Glutamatergic neuron (in vitro differentiated cells): ENCODE measurements at places on chromosomes 16 and 17. TPM values are rescaled to one million over a fixed set of nuclear protein-coding genes. Genes with fewer than 3 reads are reported as not detected.

DNA sequence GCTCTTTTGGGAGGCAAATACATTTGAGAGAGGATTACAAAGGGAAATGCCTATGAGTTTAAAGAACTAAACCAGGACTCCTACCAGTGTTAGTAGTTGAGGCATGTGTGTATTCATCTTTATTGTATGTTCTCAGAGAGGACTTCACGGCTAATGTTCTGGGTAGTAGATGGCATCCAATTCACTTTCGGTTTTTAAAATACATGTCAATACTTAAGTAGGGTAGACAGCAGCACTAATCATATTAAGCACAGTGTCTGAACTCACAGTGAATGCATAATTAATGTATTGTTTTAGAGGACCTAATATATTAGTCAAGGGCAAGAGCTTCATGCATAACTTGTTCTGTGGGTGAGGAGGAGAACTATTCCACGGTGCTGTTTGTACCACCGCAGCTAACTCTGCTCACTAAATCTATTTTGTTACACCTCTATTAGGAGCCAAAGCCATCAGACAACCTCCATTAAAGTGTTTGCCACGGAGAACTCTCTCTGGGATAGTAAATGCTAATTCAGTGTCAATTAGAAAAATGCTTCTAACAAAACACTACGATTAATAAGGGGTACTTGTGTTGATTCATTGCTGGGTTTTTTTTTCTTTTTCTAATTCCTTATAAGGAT, 56.3 kb downstream of the COX10 start:
- H3K4me3 ChIP-seq: peak overlapping the region; percentile 0
- H3K4me1 ChIP-seq: peaks cover 19% of the 10 kb centered on the region
- H3K27ac ChIP-seq: no peak overlapping the region
- no peaks in the 10 kb centered on the region for H3K27me3 ChIP-seq
- no peaks in the 10 kb centered on the region for H3K36me3 ChIP-seq

DNA sequence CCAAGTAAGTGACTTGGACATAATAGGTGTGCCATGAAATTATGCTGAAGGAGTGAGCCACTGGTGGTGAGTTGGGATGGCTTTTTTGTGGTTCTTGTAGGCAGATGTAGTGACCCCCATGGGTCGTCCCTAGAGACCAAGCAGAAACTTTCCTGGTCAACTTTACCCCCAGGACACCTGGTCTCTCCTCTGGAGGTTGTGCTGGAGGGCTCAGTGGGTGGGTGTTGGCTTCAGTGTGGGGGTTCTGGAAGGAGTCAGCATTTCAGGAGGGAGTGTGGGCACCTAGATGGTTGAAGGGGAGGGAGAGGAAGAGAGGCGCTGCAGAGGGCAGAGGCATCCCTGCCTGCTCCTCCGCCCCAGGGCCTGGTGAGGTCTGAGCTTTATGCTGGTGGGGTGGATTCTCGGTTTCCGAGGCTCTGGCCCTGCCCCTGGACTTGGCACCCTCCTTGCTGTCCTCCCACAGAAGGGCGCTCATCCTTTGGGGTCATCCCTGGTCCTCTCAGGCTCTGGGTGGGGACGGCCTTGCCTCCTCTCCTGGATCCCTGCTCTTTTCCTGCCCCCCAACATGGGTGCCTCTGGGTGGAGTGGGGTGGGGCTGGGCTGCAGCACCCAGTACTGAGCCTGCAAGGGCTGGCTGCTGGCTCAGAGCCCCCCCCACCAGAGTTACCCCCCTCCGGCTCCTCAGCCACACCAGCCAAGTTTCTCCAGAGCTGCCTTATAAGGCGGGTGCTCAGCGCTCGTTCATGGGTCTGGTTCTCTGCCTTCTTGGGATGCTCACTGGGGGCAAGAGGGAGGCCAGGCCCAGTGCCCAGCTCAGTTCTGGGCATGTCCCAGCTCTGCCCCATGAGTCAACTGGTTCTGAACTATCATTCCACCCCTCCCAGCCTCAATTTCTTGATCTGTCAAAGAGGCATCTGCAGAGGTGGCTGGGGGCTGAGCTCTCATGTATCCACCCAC, 266.8 kb downstream of the SEC14L1 start:
- no peak for DNase-seq
- no peak overlapping the region for H3K27ac ChIP-seq
- peaks cover 14% of the 10 kb centered on the region for H3K4me1 ChIP-seq

DNA sequence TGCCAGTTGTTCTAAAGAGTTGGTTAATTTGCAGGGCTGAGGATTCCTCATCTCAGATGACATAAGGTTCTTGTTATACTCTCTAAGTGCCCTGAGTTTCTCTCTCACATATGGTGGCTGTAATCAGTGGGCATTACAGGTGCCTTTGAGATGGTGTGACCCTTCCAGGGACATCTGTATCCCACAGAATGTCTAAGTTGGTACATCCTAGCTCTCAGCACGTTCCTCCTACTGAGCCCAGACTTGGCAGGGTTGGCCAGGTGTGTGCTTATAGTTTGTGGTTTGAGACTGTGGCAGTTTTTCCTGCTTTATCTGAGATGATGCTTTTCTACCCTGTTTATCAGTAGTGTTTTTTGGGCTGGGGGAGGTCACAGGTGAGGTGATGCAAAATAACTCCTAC, 36.3 kb downstream of the SPECC1 start:
- no peak overlapping the region for H3K4me3 ChIP-seq
- H3K4me1 ChIP-seq: no peaks in the 10 kb centered on the region
- no peaks in the 10 kb centered on the region for H3K27me3 ChIP-seq

DNA sequence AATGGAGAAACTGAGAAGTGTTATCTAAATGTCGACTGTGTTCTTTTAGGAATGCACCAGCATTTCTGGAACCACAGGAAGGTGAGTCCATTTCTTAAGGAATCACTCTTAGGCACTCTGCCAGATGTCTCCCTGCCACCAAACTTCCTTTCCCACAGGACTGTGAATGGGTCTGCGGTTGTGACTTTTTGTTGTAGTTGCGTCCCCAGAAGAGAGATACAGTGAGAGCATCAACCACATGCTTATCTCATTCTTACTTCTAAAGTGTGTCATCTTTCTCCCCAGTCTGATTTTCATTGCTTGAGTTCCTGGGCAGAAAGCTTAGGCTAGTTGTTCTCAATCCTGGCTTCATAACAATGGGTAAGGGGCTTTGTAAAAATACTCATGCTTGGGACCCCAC, 13.4 kb downstream of the ITPRIPL2 start:
- H3K4me1 ChIP-seq: peaks cover 38% of the 10 kb centered on the region
- peak overlapping the region; percentile 39 for H3K27ac ChIP-seq
- H3K27me3 ChIP-seq: peaks cover 12% of the 10 kb centered on the region
- H3K4me3 ChIP-seq: no peak overlapping the region
- peaks cover 6% of the 10 kb centered on the region for H3K36me3 ChIP-seq

DNA sequence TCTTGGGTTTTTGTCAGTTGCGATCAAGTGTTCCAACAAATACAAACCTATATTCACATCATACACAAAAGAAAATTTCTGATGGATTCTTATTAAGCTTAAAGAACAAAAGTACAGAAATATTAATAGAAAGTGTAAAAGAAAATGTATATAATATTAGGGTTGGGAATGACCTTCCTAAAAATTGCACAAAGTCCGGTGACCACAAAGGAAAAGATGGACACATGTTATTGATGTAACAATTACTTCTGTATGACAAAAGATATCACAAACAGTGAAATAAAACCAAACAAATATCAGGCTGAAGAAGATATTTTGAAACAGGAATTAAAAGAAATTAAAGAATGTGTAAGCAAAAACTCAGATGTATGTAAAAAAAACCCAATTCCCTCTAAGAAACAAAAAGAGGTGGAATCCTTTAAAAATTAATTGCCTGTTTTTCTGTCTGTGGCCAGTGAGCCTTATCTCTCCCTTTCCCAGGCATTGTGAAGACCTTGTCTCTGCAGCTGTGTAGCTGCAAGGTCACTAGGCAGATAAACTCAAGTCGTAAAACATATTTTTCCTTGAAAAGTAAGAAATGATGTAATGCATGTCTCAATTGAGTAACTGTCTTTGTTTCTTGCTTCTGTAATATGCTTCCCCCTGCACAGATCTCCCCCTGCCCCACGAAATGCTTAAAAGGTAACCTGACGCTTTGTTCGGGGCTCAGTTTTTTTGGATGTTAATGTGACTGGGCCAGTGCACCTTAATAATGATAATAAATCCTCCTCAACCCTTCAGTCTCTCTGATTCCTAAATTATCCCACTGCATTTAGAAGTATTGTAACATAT, 2.8 kb downstream of the ST6GALNAC1 start:
- no peaks in the 10 kb centered on the region for H3K27me3 ChIP-seq
- no peaks in the 10 kb centered on the region for H3K4me1 ChIP-seq
- DNase-seq: no peak
- no peaks in the 10 kb centered on the region for H3K36me3 ChIP-seq
- H3K27ac ChIP-seq: no peak overlapping the region
- no peak overlapping the region for H3K4me3 ChIP-seq

Gene TPPP3
- 21.7 TPM for total RNA-seq

DNA sequence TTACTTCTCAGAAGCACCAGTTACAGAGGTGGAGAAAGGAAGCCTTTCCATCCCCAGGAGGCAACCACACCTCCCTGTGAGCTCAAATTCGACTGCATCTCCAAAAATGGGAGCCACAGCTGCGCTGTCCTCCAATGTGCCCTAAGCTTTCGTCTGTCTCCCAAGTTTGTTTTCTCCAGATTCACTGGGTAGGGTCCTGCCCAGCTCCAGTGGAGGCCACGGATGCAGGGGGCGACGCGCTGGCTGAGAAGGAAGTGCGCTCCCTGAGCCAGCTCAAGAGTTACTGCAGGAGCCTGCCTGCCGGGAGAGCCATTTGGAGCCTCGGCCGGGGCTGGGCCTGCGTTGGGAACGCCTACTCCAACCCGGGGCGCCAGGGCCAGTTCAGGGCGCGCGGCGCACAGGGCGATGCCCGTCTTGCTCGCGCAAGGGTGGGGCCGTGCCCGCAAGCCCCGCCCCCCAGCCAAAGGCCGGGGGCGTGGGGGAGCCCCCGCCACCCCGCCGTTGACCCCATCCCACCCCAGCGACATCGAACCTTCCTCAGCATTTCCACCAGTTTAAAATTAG, 19.5 kb downstream of the SIAH1 start:
- peak overlapping the region; percentile 91 for H3K4me3 ChIP-seq
- peak; percentile 93 for DNase-seq
- H3K4me1 ChIP-seq: peaks cover 38% of the 10 kb centered on the region
- no peaks in the 10 kb centered on the region for H3K36me3 ChIP-seq
- H3K27me3 ChIP-seq: no peaks in the 10 kb centered on the region

DNA sequence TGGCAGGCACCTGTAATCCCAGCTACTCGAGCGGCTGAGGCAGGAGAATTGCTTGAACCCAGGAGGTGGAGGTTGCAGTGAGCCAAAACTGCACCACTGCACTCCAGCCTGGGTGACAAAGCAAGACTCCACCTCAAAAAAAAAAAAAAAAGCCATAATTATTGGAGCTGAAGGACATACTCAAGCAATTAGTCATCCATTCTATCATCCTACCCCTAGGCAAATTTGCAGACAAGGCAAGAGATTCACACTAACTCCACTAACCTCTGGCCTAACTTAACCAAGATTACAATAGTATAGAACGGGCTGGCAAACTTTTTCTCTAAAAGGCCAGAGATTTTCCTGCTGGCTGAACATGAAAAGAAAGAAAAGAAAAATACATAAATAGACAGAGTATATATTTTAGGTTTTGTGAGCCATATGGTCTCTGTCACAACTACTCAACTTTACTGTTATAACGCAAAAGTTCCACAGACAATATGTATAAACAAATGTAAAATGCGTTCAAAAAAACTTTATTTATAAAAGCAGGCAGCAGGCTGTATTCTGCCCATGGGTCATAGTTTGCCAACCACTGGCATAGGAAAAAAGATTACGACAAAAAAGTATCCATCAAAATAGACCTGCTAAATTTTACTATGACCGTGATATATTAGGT, 29.7 kb downstream of the BRIP1 start:
- H3K27ac ChIP-seq: no peak overlapping the region
- peaks cover 2% of the 10 kb centered on the region for H3K4me1 ChIP-seq
- no peak overlapping the region for H3K4me3 ChIP-seq
- H3K36me3 ChIP-seq: no peaks in the 10 kb centered on the region
- H3K27me3 ChIP-seq: no peaks in the 10 kb centered on the region

DNA sequence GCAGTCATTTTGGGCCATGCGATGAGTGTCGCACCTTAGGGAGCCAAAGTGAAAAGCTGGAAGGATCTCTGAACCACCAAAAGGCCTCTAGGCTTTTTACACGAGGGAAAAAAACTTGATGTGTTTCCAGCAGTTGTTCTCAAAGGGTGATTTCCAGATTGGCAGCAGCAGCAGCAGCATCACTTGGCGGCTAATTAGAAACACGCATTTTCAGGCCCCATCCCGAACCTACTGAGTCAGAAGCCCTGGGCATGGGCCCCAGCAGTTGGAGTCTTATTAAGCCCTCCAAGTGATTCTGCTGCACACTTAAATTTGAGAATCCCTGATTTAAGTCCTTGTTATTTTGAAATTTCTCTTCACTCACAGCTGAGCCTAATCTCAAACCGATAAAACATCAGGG, 25.3 kb upstream of the PYY start:
- no peaks in the 10 kb centered on the region for H3K36me3 ChIP-seq
- no peak overlapping the region for H3K4me3 ChIP-seq
- H3K27ac ChIP-seq: no peak overlapping the region
- H3K27me3 ChIP-seq: peaks cover 3% of the 10 kb centered on the region
- no peak for DNase-seq

DNA sequence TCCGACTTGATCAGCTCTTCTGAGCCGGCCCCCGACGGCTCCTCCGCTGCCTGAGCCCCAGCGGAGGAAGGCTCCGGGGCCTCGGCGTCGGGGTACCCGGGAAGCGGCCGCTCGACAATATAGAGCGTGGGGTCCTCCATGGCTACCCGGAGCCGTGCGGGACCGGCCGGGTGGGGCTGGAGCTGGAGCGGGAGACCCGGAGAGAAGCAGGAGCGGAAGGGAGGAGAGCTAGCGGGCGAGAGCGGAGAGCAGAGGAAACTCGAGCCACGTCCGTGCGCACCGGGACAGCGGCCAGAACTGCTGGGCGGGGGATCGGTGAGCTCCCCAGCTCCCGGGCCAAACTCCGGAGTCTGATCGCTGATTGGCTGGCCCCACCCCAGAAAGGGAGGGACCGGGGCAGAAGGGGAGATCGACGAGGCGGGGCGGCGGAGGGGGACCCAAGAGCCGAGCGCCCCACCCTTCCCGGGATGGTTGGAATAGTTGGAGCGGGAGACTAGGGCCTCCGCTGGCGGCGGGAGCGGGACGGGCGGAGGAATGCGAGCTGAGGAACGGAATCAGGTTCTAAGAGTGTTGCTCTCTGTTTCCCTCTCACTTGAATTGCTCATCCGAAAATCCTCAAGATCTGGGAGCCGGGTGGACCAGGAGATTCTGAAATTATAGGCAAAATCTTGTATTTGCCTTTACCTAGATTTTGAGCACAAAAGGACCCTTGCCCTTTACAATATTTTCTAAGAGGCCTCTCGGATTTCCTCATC, at the start of gene CAVIN1:
Gene CAVIN1, minus strand, starts transcription at position 299 of the 755 bp plus-strand sequence. Its CDS starts 159 bp downstream, at position 140.
- H3K36me3 ChIP-seq: no peaks in the 10 kb centered on the region
- no peak within 1 kb of the TSS for H3K27ac ChIP-seq
- H3K4me3 ChIP-seq: peak within 1 kb of the TSS; percentile 82
- peaks cover 21% of the 10 kb centered on the region for H3K27me3 ChIP-seq
- peak; percentile 41 for DNase-seq

GRCh38 chr16:26016989-26017388, 325.2 kb downstream of the HS3ST4 start:
- peaks cover 6% of the 10 kb centered on the region for H3K27me3 ChIP-seq
- peaks cover 6% of the 10 kb centered on the region for H3K36me3 ChIP-seq
- peak overlapping the region; percentile 40 for H3K27ac ChIP-seq
- no peak for DNase-seq

Gene ADAM11
- 396 TPM for total RNA-seq

GRCh38 chr17:82477934-82478333, 19.4 kb downstream of the NARF start:
- no peak overlapping the region for H3K27ac ChIP-seq
- H3K4me3 ChIP-seq: no peak overlapping the region
- peaks cover 1% of the 10 kb centered on the region for H3K27me3 ChIP-seq
- H3K36me3 ChIP-seq: peaks cover 4% of the 10 kb centered on the region
- no peak for DNase-seq
